Sigmoid colon (tissue), 7 donors: ENCODE measurements at places on chromosomes 3 and 15. TPM values are rescaled to one million over a fixed set of nuclear protein-coding genes. Genes with fewer than 3 reads are reported as not detected.

GRCh38 chr3:184345317-184346144 lies 8.1 kb downstream of the FAM131A start:
- DNase-seq: no peak

Gene SLC12A1
- not detected for polyA plus RNA-seq

Gene RPP14
- polyA plus RNA-seq: 16.6 TPM

DNA sequence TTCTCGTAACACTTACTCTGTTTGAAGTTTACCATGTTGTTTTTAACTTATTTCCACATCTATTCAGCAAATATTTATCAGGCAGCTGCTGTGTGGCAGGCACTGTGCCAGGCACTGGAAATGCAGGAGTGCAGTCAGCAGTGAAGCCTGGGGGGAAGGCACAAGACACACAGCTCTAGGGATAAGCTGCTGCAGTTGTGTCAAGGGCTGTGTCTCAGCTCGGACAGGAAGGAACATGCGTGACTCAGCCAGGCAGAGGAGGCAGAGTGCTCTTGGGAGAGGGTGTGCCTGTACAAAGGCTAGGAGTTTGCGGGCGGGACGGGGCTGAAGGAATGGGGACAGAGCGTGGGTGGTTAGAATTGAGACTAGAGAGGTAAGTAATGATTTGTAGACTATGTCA lies 24.7 kb downstream of the LYSMD4 start:
- peak; percentile 91 for DNase-seq

Gene TIGIT
- polyA plus RNA-seq: 7.9 TPM

Gene NUP210
- 26.4 TPM for polyA plus RNA-seq

DNA sequence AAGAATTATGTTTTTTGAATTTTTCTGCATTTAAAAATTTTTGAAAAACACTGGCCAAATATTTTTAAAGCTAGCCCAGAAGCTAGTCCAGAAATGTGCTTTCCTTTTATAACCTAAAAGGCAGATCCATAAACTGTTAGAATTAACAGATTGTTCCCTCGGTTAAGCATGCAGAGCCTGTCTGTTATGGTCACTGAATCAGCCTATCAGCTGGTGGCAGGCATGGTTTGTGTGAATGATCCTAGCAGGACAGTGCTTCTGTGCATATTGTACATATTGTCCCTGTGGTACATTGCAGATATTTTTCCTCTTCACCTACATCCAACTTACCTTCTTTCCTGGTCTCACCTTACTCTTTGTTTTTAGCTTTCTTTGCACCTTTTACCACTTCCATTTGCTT lies 53.3 kb downstream of the RARB start:
- no peak for DNase-seq

Gene OSBPL10
- 8.5 TPM for polyA plus RNA-seq

Gene DGKG
- 0.69 TPM for polyA plus RNA-seq

GRCh38 chr3:63975723-63976122 lies 47.6 kb downstream of the PSMD6 start:
- peak; percentile 81 for DNase-seq

GRCh38 chr3:66138336-66139313 lies 82.2 kb upstream of the SLC25A26 start:
- DNase-seq: peak; percentile 69

Gene EPHA3
- polyA plus RNA-seq: under 0.01 TPM

- no peak for DNase-seq
These were observed 515.4 kb upstream of the IL12A start for GRCh38 chr3:159473206-159473605.

DNA sequence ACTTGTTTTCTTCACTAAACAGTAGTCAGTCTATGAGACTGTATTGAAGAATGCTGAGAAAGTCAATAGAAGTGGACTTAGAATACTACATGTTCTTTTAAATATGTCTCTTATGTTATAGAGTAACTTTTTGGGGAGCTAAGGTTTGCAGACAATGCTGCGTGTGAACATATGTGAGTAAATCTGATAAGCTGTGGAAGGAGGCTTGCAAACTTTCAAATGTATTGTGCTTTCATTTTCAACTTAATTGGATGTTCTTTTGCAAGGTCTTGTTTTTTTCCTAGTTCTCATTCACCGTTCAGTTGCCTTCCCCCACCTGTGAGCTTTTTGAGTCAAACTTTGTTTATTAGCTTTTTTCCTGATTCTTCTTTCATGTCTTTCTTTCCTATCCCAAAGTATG lies 176.2 kb downstream of the LPP start:
- DNase-seq: no peak

Gene TP53BP1
- polyA plus RNA-seq: 6.6 TPM

DNA sequence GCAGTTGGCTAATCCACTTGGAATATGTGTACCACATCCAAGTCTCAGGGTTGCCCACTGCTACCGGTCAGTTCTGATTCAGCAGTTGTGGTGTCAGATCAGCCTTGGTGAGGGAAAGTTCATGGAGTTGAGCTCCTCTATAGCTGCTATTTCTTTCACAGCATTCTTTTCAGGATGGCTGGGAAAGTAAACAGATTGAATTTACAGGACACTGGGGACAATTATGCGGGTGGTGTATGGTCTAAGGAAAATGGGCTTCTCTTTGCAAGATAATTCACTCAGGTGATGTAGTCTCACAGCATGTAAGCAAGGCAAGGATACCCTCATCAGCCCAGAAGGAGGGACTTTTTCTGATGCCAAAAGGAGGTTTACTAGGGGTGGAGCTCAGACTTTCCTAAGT lies 249.9 kb downstream of the DOCK3 start:
- no peak for DNase-seq

Gene TMEM212
- polyA plus RNA-seq: not detected

Gene SCN5A
- 0.51 TPM for polyA plus RNA-seq

- no peak for DNase-seq
These were observed 785.5 kb upstream of the ARRDC4 start for GRCh38 chr15:97174886-97175540.

GRCh38 chr15:78540871-78541743 lies 863 bp downstream of the PSMA4 start:
- no peak for DNase-seq

GRCh38 chr15:96505014-96505413 lies 174.5 kb downstream of the NR2F2 start:
- no peak for DNase-seq

DNA sequence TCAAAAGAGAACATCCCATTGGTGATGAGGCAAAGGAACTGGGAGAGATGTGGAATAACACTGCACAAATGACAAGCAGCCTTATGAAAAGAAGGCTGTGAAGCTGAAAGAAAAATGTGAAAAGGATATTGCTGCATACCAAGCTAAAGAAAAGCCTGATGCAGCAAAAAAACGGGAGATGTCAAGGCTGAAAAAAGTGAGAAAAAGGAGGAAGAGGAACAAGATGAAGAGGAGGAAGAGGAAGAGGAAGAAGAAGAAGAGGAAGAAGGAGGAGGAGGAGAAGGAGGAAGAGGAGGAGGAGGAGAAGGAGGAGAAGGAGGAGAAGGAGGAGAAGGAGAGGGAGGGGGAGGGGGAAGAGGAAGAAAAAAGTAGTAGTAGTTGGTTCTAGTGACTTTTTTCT lies 41.8 kb upstream of the TEX9 start:
- no peak for DNase-seq

DNA sequence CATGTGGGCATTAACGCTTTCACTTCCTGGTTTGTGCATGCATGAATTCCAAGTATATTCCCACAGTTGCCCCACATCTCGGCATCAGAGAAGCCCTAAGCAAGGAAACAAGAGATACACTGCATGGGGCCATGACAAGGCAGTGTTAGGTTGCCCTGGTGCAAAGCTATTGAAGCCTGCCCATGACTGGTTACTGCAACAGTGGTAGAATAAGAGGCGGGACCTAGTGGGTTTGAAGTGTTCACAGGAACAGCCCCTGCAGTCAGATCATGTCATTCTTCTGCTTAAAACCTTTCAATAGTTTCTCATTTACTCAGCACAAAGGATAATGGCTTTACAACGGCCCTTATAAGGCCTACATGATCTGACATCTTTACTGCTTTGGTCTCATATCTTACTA lies 80.9 kb upstream of the TOPAZ1 start:
- no peak for DNase-seq

Gene CPN2
- polyA plus RNA-seq: not detected

GRCh38 chr15:82045179-82045891 lies 483 bp downstream of the MEX3B start:
- DNase-seq: peak; percentile 78

GRCh38 chr15:37221671-37222145 lies 121.4 kb upstream of the MEIS2 start:
- no peak for DNase-seq

- no peak for DNase-seq
These were observed 27.9 kb downstream of the KIF7 start for GRCh38 chr15:89627256-89627970.

DNA sequence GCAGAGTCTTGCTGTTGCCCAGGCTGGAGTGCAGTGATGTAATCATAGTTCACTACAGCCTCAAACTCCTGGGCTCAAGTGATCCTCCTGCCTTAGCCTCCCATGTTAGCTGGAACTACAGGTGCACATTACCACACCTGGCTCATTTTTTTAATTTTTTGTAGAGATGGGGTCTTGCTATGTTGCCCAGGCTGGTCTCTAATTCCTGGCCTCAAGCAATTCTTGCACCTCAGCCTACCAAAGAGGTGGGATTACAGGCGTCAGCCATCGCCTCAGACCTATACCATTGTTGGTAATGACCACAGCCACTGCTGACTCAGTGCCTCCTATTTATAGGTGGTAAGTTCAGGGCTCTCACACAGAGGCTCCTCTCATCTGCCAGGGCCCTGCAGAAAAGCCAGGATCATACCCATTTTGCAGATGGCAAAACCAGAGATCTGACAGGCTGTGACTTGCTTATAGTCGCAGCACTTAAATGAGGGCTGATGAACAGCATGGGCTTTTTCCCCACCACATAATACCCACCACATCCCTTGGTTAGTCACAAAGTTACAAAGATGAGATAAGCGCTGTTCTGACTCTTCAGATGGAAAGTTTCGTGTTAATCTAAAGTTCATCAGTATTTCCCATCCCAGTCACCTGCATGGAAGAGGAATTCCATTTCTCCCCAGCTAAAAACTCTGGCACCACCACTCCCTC lies 21.8 kb upstream of the SPATA12 start:
- no peak for DNase-seq

DNA sequence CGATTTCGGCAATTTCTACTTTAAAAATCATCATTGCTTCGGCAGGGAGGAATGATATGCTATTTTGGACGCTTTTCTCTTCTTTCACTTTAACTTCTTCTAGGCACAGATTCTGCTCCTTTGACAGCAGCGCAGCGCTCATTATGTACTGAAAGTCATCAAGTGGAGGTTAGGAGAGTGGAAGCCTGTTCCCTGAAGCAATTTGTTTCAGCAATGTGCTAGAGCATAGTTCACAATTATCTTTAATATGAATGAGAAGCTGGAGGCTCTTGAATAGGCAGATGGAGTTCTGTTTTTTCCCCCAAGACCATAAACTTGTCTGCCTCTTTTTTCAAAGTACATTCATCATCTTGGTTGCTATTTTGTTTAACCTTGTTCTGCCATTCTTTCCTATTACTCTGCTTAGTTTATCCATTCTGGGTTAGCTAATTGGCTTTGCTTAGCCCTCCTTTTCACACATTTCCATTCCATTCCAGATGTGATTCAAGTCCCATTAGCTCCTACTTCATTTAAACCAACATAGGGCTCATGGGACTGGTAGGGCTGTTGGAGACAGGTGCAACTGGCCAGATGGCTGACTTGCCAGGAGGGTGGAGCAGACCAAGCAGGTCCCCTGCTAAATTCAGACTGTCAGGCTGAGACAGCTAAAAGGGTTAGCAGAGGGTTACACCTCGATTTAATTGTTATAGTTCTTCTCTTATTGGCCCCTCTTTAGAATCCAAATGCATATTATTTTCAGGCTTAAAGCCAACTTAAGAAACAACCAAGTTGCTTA lies 534.7 kb upstream of the CBLB start:
- no peak for DNase-seq

Gene IL17RE
- 11.4 TPM for polyA plus RNA-seq

GRCh38 chr3:174219738-174220137 lies 639.4 kb upstream of the NAALADL2 start:
- no peak for DNase-seq

Gene NOX5
- not detected for polyA plus RNA-seq

Gene GRIP2
- 0.23 TPM for polyA plus RNA-seq

- peak; percentile 71 for DNase-seq
These were observed 51.0 kb upstream of the SSR3 start for GRCh38 chr3:156605686-156606605.

DNA sequence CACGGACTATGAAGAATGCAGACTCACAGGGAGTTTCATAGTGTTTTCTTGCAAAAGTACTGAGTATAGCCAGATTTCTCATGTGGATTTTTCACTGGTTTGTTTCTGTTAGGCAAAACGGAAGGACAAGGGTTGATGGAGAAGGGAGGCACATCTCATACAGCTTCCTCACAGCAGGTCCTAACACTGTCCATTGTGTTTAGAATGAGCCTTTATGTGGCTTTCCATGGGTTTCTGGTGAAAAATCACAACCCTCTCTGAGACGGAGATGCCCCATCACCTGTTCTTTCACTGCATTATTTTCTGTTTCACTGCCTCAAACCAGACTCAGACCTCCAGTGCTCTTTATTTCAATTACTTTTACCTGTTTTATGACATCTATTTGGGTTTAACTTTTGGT lies 25.0 kb upstream of the LIPC start:
- DNase-seq: no peak

DNA sequence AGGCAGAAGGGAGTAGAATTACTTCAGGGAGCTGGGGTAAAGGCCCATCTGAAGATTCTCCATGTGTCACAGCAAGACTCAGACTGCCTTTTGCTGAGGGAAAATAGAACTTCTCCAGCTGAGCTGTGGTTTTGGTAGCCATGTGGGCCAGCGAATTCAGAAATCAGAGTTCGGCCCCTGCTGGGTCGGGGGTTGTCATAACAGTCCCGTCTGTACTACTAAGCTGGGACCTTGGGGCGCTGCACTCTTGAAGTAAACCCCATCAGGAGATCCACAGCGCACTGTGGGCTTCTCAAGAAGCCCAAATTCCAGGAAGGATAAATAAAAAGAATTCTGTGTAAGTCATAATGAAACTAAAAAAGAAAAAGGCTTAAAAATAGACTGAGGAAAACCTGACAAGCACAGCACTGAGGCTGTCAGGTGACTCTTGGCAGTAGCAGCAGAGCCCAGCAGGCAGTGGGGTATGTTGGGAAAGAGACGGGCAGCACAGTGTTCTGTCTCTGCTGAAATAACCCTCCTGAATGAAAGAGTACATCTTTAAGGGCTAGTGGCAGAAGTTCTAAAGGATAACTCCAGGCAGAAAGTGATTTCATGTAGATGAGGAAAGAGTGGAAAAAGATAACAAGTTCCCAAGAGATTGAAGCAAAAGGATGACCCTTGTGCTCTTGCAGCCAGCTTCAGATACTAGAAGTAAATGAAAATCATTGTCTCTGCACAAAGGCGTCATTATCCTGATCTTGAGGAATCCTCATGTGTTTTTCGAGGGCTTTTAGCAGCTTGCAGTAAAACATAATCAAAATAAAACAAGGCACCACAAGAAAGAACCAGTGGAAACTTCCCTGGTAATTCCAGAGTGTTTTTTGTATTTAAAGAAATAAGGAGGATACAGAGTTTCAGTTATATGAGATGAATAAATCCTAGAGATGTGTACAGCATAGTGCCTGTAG lies 74.5 kb downstream of the RAB7A start:
- no peak for DNase-seq

GRCh38 chr3:128366136-128366535 lies 100.6 kb downstream of the DNAJB8 start:
- no peak for DNase-seq
